Liver (tissue), 10 donors: ENCODE measurements at places on chromosomes 6 and 20. TPM values are rescaled to one million over a fixed set of nuclear protein-coding genes. Genes with fewer than 3 reads are reported as not detected.

DNA sequence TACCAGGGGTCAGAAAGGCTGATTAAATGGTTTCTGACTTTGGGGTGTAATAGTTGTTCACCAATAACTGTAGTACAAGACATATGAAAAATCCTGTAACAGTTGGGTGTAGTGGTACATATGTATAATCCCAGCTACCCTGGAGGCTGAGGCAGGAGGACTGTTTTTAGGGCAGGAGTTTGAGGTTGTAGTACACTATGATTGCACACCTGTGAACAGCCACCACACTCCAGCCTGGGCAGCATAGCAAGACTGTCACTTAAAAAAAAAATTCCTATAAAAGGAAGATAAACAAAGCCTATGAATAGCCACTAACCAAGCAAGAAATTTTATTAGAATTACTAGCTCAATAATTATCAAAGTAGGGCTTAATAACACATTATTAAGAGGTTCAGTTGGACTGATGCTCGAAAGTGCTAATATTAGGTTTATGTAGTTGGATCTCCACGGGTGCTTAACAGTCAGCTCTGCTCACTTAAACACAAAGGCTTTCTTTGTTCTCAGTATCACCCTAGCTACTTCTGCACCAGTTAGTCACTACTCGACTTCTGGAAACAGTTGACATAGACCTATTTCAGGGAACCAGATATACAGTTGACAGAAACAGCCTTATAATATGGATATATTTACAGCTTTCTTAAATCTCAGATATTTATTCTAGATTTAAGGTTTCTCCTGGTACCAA, 113.0 kb downstream of the MTFR2 start:
- H3K4me1 ChIP-seq, result no peaks in the 10 kb centered on the region
- no peaks in the 10 kb centered on the region for H3K27me3 ChIP-seq
- H3K4me3 ChIP-seq, result no peak overlapping the region
- H3K27ac ChIP-seq, result no peak overlapping the region
- H3K36me3 ChIP-seq, result no peaks in the 10 kb centered on the region

DNA sequence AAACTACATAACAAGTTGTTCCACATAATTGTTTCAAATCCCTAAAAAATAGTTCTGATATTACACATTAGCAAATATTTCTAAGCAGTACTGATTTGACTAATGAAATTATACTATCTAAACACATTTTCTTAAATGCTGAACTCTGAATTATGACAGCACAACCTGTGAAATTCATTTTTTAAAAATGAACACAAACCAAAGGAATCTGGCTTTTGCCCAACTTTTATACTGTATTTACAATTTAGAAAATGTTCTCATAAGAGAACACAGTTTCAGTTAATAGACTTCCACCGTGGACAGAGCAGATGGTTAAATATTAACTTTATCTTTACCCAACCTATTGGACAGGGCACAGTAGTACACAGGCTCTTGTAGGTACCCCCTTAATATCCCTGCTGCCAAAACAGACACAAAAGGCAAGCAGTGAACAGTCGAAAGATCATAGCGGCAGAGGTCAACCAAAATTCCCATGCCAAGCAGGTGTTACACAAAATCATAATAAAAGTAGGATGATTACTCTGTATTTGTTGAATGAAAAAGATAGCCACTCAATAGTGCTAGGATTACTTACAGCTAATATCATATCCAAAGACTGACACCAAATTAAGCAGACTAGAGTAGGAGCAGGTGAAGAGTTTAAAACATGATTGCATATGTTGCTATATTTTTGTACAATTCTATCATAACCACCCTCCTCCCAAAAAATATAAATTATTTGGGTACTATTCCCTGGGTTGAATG, 122.5 kb downstream of the RNGTT start:
- no peaks in the 10 kb centered on the region for H3K27me3 ChIP-seq
- H3K27ac ChIP-seq, result peak overlapping the region; percentile 90
- no peaks in the 10 kb centered on the region for H3K36me3 ChIP-seq
- no peak overlapping the region for H3K4me3 ChIP-seq
- H3K4me1 ChIP-seq, result peaks cover 27% of the 10 kb centered on the region

DNA sequence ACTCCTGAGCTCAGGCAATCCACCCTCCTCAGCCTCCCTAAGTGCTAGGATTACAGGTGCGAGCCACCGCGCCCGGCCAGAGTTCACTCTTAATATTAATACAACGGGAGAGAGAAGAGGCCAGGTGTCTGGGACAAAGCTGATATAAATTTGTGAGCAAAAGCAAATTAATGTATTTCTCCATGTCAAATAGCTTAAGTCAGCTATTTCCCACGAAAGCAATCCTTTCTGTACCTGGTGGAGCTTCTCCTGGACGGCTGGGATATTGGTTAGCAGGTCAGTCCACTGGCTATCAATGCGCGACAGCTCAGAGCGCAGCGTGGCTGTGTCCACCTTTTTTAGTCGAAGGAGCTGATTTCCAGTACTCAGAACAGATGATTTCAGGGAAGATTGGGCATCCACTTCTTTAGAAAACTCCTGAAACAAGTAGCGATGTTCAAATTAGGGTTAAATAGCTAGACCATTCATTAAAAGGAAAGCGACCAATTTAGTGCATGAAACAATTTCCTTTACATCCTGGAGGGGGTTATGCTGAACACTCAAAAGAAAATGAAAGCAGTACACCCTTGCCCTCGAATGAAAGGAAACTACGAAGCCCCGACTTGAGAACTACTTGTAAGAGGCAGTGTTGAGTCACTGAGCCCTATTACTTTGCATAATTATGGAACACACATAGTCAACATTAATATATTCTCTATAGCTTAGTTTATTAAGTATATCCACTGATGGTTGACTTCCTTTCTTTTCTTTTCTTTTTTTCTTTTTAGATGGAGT, 403.4 kb downstream of the SYNE1 start:
- no peaks in the 10 kb centered on the region for H3K4me1 ChIP-seq
- peaks cover 70% of the 10 kb centered on the region for H3K36me3 ChIP-seq
- no peak overlapping the region for H3K4me3 ChIP-seq

- H3K4me1 ChIP-seq, result peaks cover 12% of the 10 kb centered on the region
- no peak overlapping the region for H3K4me3 ChIP-seq
- H3K36me3 ChIP-seq, result no peaks in the 10 kb centered on the region
Measured at GRCh38 chr6:56688521-56688920, 45.8 kb upstream of the DST start.

- H3K36me3 ChIP-seq, result no peaks in the 10 kb centered on the region
- H3K27ac ChIP-seq, result no peak overlapping the region
- no peak for DNase-seq
- H3K4me3 ChIP-seq, result no peak overlapping the region
- H3K27me3 ChIP-seq, result no peaks in the 10 kb centered on the region
- peaks cover 17% of the 10 kb centered on the region for H3K4me1 ChIP-seq
Measured at GRCh38 chr6:30463651-30464618, 25.4 kb upstream of the HLA-E start.

DNA sequence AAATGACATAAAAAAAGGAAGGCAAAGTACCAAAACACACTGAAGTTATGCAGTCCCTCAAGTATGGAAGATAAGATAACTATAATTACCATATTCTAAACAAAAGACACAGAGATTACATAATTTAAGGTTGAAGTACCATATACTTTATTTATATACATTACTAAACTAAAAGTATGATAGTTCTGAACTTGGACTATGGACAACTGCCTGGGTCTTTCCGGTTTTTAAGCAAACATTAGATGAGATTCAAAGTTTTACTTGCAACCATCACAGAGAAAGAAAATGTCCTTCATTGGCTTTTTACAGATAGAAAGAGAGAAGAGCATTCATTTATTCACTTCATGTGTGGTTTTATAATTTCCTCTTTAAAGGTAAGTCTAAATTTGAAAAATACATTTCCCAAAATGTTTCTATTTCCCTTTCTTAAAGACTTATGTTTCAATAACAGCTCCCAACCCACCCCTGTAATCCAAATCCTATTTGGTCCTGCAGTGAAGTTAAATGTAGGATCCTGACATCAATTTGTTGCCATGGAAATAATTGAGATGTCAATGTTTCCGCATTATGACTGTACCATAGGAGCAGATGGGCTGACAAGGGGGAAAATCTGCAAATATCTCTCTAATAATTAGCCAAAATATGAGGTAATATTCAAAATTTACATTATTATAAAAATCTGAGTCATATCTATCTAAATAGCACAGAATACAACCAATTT, 63.7 kb downstream of the PTPRK start:
- no peak for DNase-seq
- no peak overlapping the region for H3K27ac ChIP-seq
- no peaks in the 10 kb centered on the region for H3K4me1 ChIP-seq
- no peaks in the 10 kb centered on the region for H3K36me3 ChIP-seq

DNA sequence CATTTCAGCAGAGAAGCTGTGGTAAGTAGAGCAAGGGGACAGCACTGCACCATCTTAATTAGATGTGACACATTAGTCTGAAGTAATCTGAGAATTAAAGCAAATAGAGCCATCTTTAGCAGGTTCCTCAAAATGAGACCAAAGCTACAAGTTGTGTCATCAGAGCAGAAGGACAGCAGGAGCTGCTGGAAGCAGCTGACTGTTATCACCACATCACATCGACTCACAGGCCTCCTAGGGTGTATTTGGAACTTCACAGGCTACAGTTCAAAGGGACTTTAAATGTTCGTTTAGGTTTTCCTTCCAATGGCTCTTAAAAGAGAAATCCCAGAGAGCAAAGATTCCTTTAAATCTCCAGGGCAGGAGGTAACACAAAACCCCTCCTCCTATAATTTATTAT, 69.5 kb downstream of the LCA5 start:
- H3K27ac ChIP-seq, result no peak overlapping the region
- H3K4me1 ChIP-seq, result no peaks in the 10 kb centered on the region
- no peaks in the 10 kb centered on the region for H3K27me3 ChIP-seq
- DNase-seq, result no peak
- H3K4me3 ChIP-seq, result no peak overlapping the region

GRCh38 chr6:112189494-112189893, 64.9 kb downstream of the LAMA4 start:
- H3K4me3 ChIP-seq, result no peak overlapping the region
- DNase-seq, result no peak
- H3K27ac ChIP-seq, result no peak overlapping the region
- H3K36me3 ChIP-seq, result no peaks in the 10 kb centered on the region

The GSTA2 gene
- 2.0 TPM for total RNA-seq

The CFB gene
- total RNA-seq, result 2,016 TPM

The OOEP gene
- total RNA-seq, result not detected

The DLL1 gene
- total RNA-seq, result 2.3 TPM

The HLA-DMB gene
- total RNA-seq, result 13.1 TPM

The FIG4 gene
- total RNA-seq, result 8.7 TPM
